CD8-positive, alpha-beta memory T cell (primary cell): ENCODE measurements at places on chromosomes 5 and 9. TPM values are rescaled to one million over a fixed set of nuclear protein-coding genes. Genes with fewer than 3 reads are reported as not detected.

DNA sequence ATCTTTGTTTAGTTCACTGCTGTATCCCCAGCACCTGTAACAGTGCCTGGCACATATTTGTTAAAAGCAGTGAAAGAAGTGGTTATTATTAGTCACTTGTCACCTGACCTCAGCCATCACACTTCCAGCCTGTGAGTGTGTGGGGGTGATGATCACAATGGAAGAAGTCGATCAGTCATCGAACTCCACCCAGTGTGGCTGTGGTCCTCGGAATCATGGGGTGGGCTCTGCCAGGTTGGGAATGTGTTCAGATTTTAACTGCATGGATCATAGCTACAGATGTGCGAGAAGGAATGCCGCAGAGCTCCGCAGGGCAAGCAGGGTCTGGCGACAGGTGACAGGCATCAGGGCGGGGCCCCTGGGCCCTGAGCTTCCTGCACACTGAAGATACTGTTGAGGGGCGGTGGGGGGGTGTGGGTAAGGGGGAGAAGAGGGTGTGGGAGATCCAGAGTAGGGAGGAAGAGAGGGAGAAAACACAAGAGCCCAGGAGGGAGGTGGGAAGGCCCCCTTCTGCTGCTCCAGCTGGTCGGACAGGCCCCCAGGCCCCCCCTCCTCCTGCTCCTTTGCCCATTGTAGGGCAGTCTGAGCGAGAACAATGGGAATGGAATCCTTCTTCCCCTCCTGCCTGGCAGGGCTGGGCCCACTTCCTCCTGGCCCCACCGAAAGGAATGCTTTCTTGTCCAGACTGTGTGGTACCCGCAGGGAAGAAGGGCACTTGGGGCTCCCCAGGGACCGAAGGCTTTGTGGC lies 89.6 kb downstream of the SPRY4 start:
- H3K4me3 ChIP-seq, result no peak overlapping the region
- no peaks in the 10 kb centered on the region for H3K4me1 ChIP-seq
- H3K36me3 ChIP-seq, result no peaks in the 10 kb centered on the region
- no peak overlapping the region for H3K27ac ChIP-seq
- DNase-seq, result no peak
- no peaks in the 10 kb centered on the region for H3K27me3 ChIP-seq

Gene INSL6
- not detected for total RNA-seq

Gene OTULINL
- total RNA-seq, result 19.6 TPM

- H3K4me1 ChIP-seq, result no peaks in the 10 kb centered on the region
- no peak overlapping the region for H3K4me3 ChIP-seq
- H3K36me3 ChIP-seq, result peaks cover 86% of the 10 kb centered on the region
Measured at GRCh38 chr9:438066-438465, 223.4 kb downstream of the DOCK8 start.

DNA sequence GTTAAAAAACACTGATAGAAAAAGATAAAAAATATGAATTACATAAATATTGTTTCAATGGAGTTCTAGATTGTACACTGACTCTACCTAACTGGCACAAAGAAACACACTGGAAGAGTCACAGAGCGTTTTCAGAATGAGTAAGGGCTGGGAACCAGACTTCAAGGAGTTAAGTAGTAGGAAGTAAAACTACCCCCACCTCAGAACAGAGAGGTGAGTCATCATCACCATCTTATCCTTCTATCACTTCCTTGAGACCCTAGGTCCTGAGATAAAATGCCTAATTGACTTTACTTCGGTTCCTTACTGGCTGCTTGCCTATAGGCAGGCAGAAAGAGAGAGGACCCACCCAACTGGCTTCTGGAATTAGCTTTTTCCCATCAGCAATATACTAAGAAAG lies 79.7 kb downstream of the ELAVL2 start:
- H3K4me1 ChIP-seq, result no peaks in the 10 kb centered on the region
- H3K4me3 ChIP-seq, result no peak overlapping the region
- no peak overlapping the region for H3K27ac ChIP-seq
